ENCODE measurements at places on chromosomes 2 and 18.

- no peak for DNase-seq
Observed at GRCh38 chr2:35864141-35864540, 491.4 kb upstream of the CRIM1 start.

- no peak for DNase-seq
Observed at GRCh38 chr2:41377837-41378236, 670.0 kb upstream of the PKDCC start.

DNA sequence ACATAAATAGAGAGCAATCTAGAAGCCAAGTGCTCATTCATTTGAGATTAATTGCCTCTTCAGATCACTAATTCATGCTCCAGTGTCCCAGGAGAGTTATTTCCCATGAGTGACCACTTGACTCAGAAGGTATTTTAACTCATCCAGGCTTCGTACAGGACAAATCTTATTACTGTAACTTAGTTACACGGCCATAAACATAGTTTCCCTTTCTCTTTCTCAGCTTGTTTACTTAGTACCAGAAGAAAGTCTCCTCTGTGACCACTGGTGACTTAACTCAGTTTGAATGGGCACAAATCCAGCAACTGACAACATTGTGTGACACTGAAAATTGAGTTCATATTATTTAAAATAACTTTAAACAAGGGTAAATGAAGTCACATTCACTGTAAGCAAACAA lies 25.3 kb downstream of the MMADHC start:
- peak; percentile 15 for DNase-seq

- no peak for DNase-seq
Observed at GRCh38 chr2:37585295-37585908, 86.0 kb downstream of the CDC42EP3 start.

DNA sequence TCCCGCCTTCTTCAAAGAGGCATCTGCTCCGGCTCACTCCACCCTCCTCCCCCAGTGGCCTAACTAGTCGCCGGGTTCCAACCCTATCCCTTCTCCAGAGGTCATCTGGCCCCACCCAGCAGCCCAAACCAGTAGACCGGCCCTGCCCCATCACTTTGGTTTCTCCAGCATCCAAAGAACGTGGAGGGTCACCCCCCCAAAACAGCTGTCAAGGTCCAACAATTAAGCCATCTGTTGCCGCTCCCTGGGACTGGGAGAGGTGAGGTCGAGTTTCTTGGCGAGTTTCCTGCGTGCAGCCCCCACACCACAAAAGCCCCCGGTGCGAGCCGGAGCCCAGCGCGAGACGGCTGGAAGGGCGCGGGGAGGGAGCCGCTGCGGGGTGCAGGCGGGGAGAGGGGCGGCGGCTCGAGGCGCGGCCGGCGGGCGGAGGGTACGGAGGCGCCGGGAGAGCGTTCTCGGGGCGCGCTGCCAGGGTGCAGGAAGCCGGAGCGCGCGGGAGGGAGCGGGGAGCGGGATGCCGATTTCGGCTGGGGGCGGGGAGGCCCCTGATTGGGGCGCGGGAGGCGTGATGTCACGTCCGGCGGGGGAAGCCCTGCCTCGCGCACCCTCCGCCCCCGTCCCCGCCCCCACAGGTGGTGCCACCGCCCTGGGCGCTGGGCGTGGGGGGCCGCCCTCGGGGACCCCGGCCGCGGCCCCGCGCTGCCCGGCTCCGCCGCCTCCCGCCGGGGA lies 571 bp upstream of the GPC1 start:
- peak; percentile 95 for DNase-seq

DNA sequence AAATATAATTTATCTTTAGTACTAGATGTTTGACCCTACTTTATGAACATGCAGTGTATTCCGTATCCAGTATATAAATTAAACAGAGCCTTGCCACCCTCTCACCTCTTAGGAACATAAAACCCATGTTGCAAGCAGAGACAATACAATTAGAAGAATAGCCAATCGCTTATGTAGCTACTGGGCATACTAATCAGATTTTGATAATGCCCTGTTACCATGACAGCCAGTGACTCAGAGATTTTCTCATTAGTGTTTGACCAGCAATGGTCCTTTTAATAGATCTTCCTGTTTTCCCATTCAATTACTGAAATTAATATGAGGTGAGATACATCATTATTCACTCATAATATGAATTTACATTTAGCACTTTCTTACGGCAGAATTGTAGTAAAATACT lies 547.3 kb upstream of the VWC2L start:
- no peak for DNase-seq

GRCh38 chr18:76588601-76589226 lies 93.7 kb upstream of the ZNF516 start:
- DNase-seq, result no peak

GRCh38 chr2:98483257-98483861 lies 38.7 kb downstream of the INPP4A start:
- DNase-seq, result no peak

DNA sequence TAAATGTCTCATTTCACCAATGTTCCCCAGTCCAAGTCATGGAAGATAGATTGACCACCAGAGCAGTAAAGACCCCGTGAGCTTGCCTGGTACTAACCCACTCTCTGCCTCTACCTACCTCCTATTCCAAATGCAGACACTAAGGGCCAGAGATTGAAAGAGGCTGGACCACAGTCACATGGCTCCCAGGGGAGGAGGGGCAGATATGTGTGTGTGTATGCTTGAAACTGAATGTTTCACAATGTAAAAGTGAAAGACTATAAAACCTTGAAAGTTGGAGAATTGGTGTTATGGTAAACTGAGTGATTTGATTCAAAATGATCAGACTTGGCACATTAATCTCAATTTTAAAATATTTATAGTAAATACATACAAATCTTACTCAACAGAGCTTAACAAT lies 21.7 kb upstream of the KLHL29 start:
- DNase-seq, result no peak

DNA sequence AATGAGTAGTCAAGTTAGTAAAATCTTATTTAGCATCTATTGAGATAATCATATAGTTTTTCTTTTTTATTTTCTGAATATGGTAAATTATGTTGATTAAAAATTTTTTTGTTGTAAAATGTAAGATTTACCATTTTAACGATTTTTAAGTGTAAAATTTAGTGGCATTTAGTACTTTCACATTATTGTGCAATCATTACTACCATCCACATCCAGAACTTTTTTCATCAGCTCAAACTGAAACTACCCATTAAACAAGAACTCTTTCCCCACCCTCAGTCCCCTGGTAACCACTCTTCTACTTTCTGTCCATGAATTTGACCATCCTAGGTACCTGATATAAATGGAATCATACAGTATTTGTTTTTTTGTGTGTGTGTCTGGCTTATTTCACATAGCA lies 11.1 kb downstream of the RAB3GAP1 start:
- no peak for DNase-seq

GRCh38 chr18:79567481-79568147 lies 112.0 kb upstream of the CTDP1 start:
- DNase-seq, result no peak

- DNase-seq, result no peak
Observed at GRCh38 chr2:191618046-191618780, 59.7 kb upstream of the NABP1 start.

DNA sequence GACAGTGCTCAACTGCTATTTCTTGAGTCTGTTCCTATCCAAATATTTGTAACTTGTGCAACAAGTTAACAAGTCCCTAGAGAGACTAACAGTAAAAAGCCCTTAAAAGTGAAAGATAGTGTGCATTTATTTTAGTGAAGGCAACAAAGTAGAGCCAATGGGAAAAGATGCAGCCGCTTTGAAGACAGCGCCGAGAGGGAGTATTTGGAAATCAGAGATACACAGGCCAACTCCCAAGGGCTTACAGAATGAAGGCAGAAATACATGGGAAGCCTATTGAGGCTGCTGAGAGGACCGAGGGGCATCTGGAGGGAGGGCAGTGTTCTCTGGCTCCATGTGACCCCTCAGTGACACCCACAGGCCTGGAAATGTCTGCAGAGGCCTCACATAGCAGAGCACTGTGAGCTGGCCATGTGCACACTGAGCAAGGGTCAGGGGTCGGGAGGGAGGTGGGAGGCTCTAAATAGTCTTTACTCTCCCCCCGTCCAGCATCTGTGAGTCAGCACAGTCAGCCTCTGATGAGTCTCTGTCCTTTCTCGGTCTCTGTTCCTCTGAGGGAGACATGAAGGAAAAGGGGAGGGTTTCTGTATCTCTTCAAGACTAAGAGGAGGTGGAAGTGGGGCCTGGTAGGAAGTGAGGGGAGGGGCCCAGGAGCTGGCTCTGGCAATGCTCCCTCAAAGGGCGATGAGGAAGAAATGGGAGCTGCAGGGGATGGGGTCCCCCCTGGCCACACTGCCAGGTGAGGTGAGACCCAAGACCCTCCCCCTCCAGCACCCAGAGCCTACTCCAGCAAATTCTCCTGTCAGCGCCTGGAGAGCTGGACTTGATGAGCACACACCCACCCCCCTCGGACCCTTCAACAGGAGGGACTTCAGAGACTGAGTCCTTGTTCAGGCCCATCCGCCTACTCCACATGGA lies 133.6 kb downstream of the SP3 start:
- DNase-seq, result no peak

DNA sequence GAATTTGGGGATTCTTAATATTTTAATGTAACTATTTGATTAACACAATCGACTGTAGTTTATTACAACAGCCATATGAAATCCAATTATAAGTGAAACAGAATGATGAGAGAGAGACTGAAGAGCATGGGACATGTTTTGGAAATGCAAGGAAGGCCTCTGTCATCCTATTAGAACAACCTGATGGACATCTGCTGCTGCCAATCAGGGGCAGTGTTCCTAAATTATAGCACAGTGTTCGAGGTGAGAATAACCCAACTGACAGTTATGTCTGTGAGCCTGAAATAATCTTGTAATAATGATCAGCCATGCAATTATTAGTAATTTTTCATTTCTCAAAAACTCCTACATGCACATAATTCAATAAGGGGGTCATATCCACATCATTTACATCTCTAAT lies 73.6 kb downstream of the CCDC141 start:
- DNase-seq, result no peak

DNA sequence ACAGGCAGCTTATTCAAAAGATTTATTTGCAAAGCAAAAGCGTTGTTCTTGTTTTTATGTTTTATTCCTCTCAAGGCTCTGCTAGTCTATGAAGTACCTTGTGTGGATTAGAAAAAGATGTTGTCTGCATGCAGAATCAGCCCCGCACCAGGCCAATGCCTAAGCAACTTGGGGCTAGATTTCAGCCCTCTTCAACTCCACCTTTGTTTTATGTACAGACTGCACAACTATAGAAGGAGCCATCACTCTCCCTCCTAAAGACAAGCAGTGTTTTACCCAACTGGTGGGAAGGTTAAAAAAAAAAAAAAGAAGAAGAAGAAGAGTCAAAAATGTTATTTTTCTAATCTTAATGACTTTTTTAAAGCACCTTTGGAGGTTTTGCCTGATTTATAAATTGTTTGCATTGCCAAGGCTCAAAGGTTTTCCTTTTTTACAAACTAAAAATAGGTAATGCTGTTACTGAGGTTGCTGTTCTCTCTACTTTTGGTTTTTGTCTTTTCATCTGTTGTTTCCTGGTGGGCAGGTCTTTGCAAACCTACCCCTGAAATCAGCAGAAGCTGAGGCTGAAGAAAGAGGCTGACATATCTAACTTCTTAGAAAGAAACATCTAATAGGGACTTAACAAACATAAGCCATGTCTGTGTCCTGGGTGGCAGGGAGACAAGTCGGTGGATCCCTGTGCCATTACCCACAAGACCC lies 164.0 kb downstream of the SLC39A10 start:
- no peak for DNase-seq

- DNase-seq, result no peak
Observed at GRCh38 chr2:227241005-227241404, 76.6 kb downstream of the COL4A3 start.

GRCh38 chr2:65551528-65551927 lies 119.1 kb upstream of the SPRED2 start:
- DNase-seq, result no peak

- peak; percentile 16 for DNase-seq
Observed at GRCh38 chr2:69216535-69217332, 170.3 kb downstream of the GFPT1 start.

- no peak for DNase-seq
Observed at GRCh38 chr18:35463827-35464226, 33.9 kb downstream of the INO80C start.

GRCh38 chr2:167718560-167718959 lies 528.8 kb downstream of the STK39 start:
- no peak for DNase-seq

GRCh38 chr2:195795879-195796278 lies 138.9 kb downstream of the SLC39A10 start:
- no peak for DNase-seq

- DNase-seq, result no peak
Observed at GRCh38 chr2:9703701-9704221, 73.0 kb upstream of the YWHAQ start.

DNA sequence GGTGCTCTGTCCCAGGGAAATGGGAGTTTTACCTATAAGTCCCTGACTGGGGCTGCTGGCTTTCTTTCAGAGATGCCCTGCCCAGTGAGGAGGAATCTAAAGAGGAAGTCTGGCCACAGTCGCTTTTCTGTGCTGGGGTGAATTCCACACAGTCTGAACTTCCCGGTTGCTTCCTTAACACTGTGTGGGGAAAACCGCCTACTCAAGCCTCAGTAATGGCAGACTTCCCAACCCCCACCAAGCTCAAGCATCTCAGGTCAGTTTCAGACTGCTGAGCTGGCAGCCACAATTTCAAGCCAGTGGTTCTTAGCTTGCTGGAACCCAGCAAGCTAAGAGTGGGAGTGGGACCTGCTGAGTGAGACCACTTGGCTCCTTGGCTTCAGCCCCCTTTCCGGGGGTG lies 54.9 kb downstream of the NUP35 start:
- DNase-seq, result no peak

- no peak for DNase-seq
Observed at GRCh38 chr18:80171054-80171872, 62.2 kb downstream of the ADNP2 start.

DNA sequence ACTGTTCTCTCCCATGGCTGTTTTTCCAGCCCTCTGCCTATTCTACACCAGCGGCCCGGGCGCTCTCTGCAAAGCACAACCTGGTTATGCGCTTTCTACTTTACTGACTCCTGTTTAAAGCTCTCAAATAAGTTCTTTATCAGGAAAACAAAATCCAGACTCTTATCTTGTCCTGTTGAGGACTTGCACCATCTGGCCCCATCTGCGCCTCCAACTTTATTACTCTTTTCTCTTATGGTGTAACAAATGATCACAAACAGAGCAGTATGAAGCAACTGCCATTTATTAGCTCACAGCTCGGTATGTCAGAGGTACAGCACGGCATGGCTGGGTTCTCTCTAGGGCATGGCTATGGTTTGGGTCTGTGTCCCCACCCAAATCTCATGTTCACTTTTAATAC lies 236.5 kb upstream of the NT5C1B start:
- no peak for DNase-seq

GRCh38 chr2:23124214-23124750 lies 260.7 kb upstream of the KLHL29 start:
- no peak for DNase-seq
